Muscle of back (tissue), 13 donors: ENCODE measurements at places on chromosomes 1 and 21.
A peak's percentile ranks its signal among the peaks of the same experiment; 100 is the strongest.

DNA sequence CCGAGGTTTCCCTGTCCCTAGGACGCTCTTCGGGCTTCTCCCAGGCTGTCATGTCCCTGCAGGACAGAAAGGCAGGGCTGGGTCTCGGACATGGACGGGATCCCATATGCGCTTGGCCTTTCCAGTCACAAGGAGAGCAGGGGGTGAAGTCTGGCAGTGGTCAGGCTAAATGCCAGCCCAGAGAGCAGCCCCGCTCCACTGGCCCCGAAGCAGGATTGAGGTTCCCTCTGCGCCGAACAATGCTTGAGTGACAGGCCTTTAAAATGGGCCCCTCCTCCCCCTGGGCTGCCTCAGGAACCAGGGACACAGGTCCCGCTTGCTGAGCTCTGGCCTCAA lies 12.7 kb downstream of the DRAXIN start:
- DNase-seq, result no peak

GRCh38 chr1:180841415-180841814 lies 71.3 kb upstream of the KIAA1614 start:
- DNase-seq, result no peak

DNA sequence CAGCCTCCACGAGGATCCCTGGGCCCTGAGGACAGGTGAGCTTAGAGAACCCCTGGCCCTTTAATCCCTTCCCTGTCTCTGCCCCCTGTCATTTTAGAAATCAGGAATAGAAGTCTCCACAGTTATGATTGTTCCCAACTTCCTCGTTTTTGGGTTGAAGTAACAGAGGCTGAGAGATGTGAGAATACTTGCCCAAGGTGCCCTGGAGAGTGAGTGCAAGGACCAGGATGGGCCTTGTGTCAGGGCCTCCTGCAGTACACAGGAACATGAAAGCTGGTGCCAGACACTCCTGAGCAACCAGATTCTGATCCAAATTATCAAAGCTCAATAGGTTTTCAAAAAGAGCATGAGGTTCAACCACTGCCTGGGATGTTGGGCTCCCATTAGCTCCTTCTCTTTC lies 10.1 kb downstream of the HLX start:
- no peak for DNase-seq

GRCh38 chr1:51270751-51271150 lies 34.7 kb downstream of the RNF11 start:
- DNase-seq, result peak; percentile 18

- no peak for DNase-seq
These were observed 506.6 kb upstream of the PTBP2 start for GRCh38 chr1:96214982-96215381.

- DNase-seq, result no peak
These were observed 161.8 kb upstream of the IRF2BP2 start for GRCh38 chr1:234771642-234772344.

DNA sequence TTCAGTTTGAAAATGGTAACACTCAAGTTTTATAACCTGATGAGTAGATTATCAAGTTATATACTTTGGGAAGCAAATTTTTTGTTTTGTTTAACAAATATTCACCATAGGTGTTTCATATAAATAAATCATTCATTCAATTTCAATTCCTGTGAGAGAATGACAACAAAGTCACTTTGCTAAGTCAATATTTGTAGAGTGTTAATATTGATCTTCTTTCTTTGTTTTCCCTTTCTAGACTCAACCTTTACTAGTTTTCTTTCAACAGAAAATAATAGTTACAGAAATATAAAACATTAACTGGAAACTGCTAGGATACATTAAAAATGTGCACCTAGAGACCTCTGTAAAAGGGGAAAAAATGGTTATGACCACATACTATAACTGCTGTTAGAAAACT lies 11.1 kb downstream of the EFCAB7 start:
- no peak for DNase-seq

DNA sequence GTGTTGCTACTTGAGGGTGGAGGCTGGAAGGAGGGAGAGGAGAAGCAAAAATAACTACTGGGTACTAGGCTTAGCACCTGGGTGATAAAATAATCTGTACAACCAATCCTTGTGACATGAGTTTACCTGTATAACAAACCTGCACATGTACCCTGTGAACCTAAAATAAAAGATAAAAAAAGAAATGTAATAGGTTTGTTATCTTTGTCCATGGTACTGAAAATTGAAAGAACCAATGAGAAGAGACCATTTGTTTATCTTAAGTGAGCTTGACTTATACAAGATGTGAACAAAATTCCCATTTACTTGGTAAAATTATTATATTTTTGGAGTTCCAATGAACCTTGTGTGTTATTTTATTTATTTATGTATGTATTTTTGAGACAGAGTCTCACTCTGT lies 11.1 kb upstream of the USP25 start:
- no peak for DNase-seq

DNA sequence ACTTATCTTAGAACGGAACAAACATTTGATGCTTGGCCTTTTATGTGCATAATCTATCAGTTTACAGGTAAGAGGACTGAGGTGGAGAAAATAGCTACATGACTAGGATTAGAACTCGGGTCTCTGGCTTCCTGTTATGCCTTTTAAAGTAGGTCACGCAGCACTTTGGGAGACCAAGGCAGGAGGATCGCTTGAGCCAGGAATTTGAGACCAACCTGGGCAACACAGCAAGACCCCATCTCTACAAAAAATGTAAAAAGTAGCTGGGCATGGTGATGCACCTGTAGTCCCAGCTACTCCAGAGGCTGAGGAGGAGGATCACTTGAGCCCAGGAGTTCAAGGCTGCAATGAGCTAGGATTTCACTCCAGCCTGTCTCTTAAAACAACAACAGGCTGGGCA lies 81.9 kb upstream of the AKT3 start:
- no peak for DNase-seq

GRCh38 chr1:51517361-51518032 lies 1.6 kb downstream of the EPS15 start:
- peak; percentile 19 for DNase-seq
